ENCODE measurements at places on chromosomes 3 and 15.

DNA sequence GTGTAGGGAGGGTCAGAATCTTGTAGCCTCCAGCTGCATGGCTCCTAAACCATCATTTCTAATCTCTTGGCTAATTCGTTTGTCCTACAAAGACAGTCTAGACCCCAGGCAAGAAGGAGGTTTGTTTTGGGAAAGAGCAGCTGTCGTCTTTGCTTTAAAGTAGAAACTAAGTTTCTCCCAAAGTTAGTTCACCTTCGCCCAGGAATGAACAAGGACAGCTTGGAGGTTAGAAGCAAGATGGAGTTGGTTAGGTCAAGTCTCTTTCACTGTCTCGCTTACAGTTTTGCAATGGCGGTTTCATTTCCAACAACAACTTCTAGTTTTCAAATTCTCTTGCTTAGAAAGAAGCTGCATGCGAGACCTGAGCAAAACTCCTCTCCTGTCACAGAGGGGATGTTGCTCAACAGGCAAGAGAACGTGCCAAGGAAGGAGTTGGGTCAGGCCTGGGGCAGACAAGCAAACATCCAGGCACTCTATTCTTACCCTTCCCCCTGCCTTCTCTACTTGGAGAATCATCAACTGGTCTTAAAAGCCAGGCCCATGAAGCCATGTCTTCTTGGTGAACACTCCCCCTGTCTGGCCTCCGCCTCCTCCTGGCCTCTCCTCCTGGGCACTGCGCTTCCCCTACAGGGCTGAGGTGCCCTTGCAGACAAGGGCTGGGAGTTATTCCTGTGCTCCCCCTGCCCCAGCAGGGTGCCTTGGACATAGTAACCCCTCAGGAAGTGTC is 57.6 kb downstream of the TMEM44 start:
- H3K36me3 ChIP-seq, result no peaks in the 10 kb centered on the region
- no peak for DNase-seq
- H3K4me3 ChIP-seq, result no peak overlapping the region

- no peaks in the 10 kb centered on the region for H3K27me3 ChIP-seq
- no peak for DNase-seq
- H3K4me3 ChIP-seq, result no peak overlapping the region
- no peaks in the 10 kb centered on the region for H3K4me1 ChIP-seq
- H3K27ac ChIP-seq, result no peak overlapping the region
Observed at GRCh38 chr3:17431484-17432045, 310.9 kb downstream of the TBC1D5 start.

DNA sequence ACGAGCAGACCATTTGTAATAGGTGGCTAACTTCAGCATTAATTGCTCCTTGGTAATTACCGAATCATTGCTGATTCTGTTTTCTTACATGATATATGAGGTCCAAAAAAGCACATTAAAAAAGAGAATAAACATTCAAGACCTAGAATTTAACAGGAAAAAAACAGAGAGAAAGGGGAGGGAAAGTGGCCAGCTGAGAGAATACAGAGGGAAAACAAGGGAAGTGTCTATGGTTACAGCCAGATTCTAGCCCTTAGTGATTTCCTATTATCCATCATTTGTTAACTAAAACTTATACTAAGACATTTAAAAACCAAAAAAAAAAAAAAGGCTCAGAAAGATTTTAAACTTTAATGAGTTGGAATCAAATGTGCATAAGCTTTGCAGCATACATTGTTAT is 168.7 kb downstream of the LRTM1 start:
- DNase-seq, result no peak
- H3K4me1 ChIP-seq, result no peaks in the 10 kb centered on the region
- H3K4me3 ChIP-seq, result no peak overlapping the region

DNA sequence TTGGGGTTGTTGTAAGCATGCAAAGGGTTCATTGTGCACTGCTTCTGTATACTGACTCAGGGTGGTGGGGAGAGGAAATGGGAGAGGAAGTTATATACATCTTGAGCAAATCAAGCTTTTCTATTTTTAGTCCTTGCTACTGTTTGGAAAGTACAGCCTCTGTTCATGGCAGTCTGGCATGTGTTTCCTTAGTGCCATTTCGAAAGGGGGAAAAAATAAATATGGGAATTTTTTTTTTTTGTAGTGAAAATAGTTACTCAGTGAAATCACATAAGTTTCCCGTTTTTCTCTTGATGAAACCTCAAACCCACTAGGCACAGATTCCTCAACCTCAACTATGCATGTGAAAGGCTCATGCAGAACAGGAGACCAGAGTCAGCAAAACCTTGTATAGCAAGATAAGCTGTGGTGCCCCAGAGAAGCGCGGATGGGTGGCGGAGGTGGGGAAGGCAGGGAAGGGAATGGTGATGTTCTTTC is 353.3 kb downstream of the LPP start:
- no peak overlapping the region for H3K27ac ChIP-seq
- H3K27me3 ChIP-seq, result no peaks in the 10 kb centered on the region
- peaks cover 7% of the 10 kb centered on the region for H3K36me3 ChIP-seq
- peaks cover 7% of the 10 kb centered on the region for H3K4me1 ChIP-seq
- DNase-seq, result no peak
- H3K4me3 ChIP-seq, result no peak overlapping the region
